ENCODE measurements at places on chromosomes 13 and 19.
A peak's percentile ranks its signal among the peaks of the same experiment; 100 is the strongest.

DNA sequence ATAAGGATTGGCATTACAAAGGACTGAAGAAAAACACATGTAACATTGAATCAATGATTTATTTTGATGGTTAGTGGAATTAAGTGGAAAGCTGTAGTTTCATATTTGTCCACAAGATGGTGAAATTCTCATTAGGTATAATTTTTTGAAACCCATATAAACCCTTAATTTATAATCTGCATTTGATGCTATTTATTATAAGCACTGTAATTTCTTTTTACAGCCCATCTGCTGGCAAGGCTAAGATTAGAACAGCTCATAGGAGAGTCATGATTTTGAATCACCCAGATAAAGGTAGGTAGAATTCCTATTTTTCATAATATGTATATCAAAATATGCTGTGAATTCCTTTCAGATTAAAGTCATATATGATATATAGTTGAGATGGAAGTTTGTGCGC is 62.2 kb downstream of the DNAJC15 start:
- DNase-seq = no peak

DNA sequence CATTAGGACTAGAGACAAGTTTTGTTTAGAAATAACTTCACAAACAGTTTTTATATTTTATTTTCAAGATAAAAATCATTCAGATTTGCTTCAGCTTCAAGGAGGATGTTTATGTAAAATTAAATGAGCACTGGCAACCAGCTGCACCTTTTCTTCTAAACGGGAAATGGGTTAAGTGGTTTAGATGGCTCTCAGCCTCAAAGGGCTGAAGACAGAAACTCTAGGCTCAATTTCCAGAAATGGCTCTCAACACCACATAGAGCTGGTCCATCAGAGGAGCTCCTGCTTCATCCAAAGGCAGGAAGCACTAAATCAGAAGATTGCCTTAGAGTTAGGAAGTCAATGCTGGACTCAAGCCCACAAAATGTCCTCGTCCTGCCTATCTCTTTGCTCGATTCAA is 74.7 kb downstream of the ZNF429 start:
- DNase-seq = no peak

- DNase-seq = no peak
Measured at GRCh38 chr19:57583104-57583520, 833 bp upstream of the ZIK1 start.

GRCh38 chr13:51636349-51636890 is 52.2 kb downstream of the WDFY2 start:
- DNase-seq = no peak

DNA sequence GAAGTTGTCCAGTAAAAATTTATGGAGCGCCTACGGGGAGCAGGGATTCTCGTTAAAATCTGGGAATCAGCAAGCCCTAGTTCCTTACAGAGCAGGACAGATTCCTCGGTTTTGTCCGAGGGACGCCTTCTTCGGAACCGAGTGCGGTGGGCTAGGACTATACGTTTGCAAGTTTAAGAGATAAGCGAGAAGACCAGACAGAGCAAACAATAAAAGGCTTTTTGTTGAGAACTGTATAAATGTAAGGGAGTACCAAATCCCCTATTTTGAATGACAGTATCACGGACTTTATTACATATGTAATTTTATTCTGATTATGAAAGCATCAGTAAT is 971 bp upstream of the ANKRD10 start:
- no peak for DNase-seq

DNA sequence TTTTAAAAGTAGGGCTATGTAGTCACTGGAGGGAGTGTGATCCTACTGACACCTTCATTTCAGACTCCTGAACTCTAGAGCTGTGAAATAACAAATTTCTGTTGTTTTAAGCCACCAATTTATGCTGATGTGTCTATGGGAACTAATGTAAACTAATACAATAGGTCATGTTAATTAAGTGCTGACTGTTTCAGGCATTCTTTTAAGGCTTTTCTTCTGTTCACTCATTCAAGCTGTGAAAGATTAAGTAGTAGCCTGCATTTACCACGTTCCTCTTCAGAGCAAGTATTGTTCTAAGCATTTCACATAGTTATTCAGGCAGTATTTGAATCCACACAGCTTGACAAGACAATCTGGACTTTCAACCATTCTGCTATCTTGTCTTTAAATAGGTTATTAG is 1135.0 kb downstream of the SLITRK1 start:
- no peak for DNase-seq

GRCh38 chr13:36712770-36713169 is 39.0 kb downstream of the SERTM1 start:
- no peak for DNase-seq

- DNase-seq = peak; percentile 63
Measured at GRCh38 chr19:38686530-38686888, 39.1 kb downstream of the ACTN4 start.

DNA sequence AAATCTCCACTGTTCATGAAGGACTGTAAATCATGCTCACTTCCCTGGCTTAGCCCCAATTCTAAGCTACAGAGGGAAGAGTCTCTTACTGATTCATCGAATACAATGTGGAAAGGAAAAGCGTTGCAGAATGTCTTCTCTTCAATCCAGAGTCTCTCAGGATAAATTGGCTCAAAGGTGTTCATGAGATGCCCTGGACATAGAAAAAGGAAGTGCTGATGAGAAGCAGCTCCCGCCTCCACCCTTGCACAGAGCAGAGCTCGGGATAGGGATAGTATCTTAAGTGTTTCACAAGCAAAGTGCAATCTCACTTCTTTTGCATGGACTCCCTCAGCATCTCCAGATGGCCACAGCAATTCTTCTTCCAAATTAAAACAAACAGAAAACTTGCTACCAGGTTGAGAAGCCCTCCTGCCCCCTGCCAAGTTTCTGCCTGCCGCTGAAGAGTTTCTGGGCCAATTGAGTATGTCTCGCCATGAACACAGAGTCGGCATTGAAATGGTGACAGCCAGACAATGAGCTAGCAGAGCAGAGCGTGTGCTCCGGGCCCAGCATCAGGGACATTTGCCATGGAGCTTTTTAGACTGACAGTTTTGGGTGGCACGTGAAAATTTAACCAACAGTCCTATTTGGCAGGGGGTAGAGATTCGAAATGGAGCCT is 85.7 kb downstream of the C13orf42 start:
- DNase-seq = no peak

DNA sequence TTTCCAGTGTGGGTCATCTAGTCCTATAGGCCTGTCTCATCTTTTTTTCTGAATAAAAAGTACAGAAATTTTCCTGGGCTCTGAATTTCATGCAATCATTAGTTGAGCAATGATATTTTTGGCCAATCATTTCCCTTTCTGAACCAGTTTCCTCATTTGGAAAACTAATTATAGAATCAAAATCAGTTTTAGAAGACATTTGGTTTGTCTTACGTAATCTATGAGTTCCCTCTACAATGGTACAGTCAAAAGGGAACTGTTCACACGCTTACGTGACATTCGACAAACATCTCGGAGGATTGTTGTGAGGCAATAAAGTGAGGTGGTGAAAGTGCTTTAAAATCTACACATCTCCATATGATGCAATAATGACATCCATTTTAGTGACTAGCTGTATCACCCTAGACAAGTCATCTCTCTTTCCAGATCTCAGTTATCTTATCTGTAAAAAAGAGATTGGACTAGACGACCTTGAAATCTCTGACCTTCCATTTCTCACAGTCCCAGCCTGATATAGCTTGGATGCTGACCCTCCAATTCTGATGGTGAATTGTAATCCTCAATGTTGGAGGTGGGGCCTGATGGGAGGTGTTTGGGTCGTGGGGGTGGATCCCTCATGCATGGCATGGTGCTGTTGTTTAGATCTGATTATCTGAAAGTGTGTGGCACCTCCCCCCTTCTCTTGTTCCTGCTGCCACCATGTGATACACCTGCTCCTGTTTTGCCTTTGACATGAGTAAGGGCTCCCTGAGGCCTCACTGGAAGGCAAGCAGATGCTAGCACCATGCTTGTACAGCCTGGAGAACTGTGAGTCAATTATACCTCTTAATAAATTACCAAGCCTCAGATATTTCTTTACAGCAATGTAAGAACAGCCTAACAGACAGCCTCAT is 26.7 kb downstream of the FLT1 start:
- DNase-seq = peak; percentile 45

- DNase-seq = peak; percentile 60
Measured at GRCh38 chr19:54158812-54159351, 639 bp downstream of the LENG1 start.

Measured in GM20000 (cell line).